Bronchial epithelial cell (primary cell): ENCODE measurements at places on chromosomes 5 and 9.

DNA sequence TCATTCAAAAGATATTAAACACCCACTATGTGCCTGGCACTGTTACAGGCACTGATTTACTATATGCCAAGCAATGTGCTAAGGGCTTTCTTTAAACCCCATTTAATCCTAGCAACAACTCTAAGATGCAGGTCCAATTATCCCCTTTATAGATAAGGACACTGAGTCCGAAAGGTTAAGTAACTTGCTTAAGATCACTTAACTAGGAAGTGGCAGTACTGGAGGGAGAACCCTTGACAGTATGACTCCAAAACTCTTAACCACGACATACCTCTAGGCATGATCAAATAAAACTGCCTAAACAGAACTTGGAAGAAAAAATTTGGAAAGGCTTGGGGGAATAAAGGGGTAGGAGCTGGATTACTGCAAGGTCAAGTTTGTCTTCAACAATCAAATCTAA is 1.7 kb downstream of the RAB14 start:
- peak; percentile 45 for DNase-seq

GRCh38 chr5:38420246-38420645 is 136.2 kb downstream of the LIFR start:
- no peak for DNase-seq

GRCh38 chr9:29241320-29241719 is 1668.0 kb upstream of the C9orf72 start:
- DNase-seq = peak; percentile 37

GRCh38 chr5:24816206-24816605 is 171.4 kb upstream of the CDH10 start:
- no peak for DNase-seq

GRCh38 chr9:74512416-74512815 is 15.3 kb downstream of the RORB start:
- DNase-seq = no peak

DNA sequence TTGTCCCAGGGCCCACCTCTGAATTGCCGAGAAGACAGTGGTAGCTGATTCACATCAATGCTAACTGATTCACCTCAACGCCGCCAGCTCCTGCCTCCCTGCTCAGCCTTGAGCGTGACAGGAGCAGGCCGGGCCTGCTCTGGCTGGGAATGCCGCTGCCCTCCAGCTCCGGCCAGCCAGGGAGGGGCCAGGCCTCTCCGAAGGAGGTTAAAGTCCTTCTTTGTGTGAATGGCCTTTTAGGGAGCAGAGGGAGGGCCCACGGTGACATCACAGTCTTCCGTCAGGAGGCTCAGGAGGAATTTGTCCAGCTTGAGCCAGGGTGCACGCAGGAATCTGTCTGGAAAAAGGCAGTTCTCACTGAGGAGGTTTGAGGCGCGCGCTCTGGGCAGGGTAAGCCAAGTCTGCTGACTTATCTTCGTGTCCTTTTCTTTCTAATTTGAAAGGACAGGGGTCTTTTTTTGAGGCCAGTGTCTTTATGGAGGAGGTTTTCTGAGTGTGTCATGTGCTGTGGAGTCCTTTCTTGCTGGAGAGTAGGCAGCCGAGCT is 82.7 kb downstream of the C9orf152 start:
- DNase-seq = no peak

- no peak for DNase-seq
Observed at GRCh38 chr9:21715408-21715807, 87.0 kb upstream of the MTAP start.

DNA sequence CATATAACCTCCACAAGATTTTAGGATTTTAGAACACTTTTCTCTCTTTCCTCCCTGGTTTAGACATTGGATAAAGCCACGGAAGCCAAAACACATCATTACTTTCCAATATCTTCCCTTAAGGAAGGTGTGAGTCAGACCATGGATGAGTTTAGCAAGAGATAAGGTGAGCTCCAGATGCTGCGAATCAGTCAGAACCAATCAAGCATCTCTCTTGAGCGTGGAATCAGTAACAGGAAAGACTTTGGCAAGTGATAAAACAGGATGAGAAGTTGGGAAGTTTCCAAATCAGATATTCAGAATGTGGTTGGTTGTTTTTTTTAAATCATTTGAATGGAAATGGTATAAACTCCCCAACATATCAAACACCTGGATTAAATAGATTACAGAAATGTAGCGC is 397.8 kb downstream of the EFNA5 start:
- peak; percentile 21 for DNase-seq

- no peak for DNase-seq
Observed at GRCh38 chr9:135692410-135692809, 6.9 kb downstream of the SOHLH1 start.

GRCh38 chr9:8244505-8245092 is 445.0 kb upstream of the DMAC1 start:
- DNase-seq = no peak

DNA sequence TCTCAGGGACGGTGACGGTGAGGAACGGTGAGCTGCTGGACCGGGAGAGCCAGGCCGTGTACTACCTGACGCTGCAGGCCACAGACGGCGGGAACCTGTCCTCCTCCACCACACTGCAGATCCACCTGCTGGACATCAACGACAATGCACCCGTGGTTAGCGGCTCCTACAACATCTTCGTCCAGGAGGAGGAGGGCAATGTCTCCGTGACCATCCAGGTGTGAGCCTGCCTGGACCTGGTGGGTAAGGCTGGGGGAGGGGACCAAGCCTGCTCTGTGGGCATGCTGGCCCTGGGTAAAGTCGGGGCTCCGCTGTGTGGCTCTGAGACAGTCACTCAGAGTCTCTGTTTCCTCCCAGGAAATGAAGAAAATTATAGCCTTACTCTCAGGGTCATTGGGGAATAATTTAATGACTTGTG is 29.3 kb downstream of the CDHR2 start:
- peak; percentile 77 for DNase-seq

DNA sequence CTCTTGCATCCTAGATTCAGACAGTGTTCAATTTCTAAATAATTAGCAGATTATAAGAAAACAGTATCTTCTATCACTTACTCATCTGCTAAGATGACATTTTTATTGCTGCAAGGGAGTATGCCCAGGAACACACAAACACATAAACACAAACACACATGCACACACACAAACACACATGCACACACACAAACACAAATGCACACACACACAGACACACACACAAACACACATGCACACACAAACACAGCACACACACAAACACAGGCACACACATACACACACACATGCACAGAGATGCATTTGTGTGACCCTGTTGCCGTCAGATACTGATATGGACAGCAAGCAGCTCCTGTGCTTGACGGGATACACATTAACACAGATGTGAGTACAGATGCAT is 612.9 kb downstream of the IRX1 start:
- no peak for DNase-seq

DNA sequence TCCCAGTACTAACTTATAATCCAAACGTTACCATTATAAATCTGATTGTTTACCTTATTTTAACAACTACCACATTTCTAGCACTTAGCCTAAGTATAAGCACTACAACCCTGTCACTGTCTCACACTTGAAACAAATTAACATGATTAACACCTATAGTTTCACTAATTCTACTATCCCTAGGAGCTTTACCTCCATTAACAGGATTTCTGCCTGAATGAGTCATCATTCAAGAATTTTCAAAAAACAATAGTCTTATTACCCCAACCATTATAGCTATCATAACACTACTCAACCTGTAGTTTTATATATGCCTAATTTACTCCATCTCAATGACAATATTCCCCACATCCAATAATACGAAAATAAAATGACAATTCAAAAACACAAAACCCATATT is 89.6 kb downstream of the INSL6 start:
- no peak for DNase-seq

GRCh38 chr5:135211083-135211790 is 177.2 kb upstream of the PITX1 start:
- DNase-seq = no peak

- DNase-seq = no peak
Observed at GRCh38 chr5:89010512-89010911, 127.5 kb upstream of the MEF2C start.

GRCh38 chr9:98580956-98581355 is 127.8 kb downstream of the GABBR2 start:
- no peak for DNase-seq

DNA sequence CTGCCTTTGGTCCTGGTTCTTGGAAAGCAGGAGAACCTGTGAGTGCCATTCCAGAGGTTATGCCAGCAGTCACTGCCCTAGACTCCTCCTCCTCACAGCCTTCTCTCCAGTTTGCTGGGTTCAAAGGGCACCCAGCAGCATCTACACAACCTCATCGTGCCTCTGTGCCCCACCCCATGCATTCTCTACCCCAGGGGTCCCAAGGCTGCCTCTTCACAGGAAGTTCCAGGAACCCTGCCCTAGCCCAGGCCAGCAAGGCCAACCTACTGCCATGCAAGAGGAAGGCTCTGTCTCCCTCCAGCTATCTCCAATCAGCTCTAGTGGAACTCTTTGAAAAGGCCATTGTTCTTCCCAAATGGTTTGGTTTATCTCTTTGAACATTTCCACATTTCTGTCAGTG is 21.2 kb downstream of the ENC1 start:
- DNase-seq = no peak
